Activated effector memory CD4-positive, alpha-beta T cell treated with Interleukin-2 at 50 U/mL for 16 hours (primary cell): ENCODE measurements at places on chromosomes 1 and 21.

- no peak for DNase-seq
Observed at GRCh38 chr1:39711104-39711965, 20.1 kb upstream of the HPCAL4 start.

DNA sequence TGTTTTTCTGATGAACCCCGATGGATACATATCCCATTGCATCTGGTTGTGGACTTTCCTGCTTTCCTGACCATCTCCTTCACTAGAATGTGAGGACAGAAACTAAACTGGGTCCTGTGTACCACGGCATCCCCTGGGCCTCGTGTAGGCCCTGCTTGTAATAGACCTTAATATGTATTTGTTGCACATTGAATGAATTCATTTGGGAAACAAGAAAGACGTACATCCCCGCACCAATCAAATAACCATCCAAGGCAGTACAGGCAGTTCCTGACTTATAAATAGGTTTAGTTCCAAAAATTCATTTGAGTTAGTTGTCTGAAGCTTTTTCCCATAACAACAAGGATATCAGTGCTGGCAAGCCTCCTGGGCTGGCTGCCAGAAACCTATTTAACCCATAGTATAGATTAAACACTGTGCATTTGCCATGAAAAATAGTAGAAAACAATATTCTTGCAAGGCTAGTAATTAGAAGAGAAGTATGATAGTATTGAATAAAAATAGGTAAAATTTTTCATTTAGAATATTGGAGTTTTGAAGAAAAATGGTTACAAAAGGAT, 81.8 kb upstream of the CD34 start:
- DNase-seq, result no peak

GRCh38 chr1:115275216-115275615, 62.8 kb downstream of the NGF start:
- DNase-seq, result no peak

GRCh38 chr1:203437696-203438315, 37.8 kb upstream of the PRELP start:
- no peak for DNase-seq

- no peak for DNase-seq
Observed at GRCh38 chr1:172608098-172608601, 50.8 kb upstream of the FASLG start.
